ENCODE measurements at places on chromosomes 11 and 22.

DNA sequence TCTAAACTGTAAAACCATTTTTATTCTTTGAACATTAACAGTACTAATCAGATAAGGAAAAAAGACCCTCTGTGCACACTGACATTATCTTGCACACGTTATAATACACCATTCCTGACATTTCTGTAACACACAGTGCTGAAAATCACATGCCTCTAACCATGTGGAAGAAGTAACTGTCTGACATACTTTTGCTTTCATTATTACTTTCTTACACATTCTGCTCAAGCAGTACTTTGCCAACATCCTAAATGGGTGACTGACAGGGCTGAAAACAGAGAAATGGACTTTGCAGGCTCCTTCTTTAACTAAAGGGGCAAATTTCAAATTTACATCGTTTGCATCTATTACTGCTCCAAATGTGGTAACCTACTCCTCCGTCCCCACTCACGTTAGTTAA is 22.8 kb upstream of the TP53AIP1 start:
- no peak for DNase-seq

GRCh38 chr22:19930551-19931486 is 10.8 kb upstream of the COMT start:
- no peak for DNase-seq

- DNase-seq = no peak
These were observed 23.4 kb upstream of the ADA2 start for GRCh38 chr22:17242641-17243040.

DNA sequence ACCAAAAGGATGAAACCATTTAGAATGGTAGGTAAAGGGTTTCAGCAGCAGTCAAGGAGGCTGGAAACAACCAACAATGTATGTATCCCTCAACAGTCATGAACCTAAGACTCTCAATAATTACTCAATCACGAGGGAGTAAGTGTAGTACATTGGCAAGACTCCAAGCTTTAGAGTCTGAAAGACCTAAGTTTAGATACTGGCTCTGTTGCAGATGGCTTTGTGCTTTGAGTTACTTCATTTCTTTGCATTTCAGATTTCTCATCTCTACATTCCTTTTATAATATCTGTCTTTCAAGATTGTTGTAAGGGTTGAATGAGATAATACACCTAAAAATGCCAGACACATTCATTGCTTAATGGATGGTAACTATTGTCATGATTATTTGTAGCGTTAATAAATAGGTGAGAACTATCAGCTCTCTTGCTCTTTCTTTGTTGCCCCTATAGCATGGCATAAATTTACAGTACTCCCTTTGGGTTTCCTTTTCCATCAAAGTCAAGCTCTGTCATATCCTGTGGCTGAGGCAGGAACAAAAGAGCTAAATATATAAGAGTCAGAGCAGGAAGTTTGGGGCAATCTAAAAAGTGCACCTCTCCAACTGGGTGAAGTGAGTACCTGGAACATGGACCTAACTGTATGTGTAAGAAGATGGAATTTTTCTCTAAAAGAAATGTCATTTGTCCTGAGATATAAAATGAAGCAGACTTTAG is 228.2 kb upstream of the ZC3H12C start:
- no peak for DNase-seq

- DNase-seq = no peak
These were observed 3.1 kb downstream of the EED start for GRCh38 chr11:86247608-86248007.

DNA sequence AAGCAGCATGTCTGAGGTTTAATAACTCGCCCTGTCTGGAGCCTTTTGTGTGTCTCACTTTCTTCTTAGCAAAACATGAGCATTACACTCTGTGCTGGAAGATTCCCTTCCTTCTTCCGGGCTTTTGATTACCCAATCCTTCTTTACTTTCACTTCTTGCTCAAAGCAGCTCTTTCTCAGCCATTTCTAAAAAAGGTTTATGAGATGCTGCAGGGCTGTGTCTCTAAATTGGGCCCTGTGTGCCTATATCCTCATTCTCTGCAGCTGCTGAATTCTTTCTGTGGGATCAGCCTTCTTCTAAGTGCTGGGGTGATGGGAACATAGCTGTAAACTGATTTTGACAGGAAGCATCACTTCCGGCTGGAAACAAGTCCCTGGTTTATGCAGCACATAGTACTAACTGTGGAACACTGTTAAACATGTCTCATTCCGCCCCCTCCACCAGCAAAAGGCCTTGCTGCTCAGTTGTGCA is 71.8 kb downstream of the PIWIL4 start:
- DNase-seq = no peak

DNA sequence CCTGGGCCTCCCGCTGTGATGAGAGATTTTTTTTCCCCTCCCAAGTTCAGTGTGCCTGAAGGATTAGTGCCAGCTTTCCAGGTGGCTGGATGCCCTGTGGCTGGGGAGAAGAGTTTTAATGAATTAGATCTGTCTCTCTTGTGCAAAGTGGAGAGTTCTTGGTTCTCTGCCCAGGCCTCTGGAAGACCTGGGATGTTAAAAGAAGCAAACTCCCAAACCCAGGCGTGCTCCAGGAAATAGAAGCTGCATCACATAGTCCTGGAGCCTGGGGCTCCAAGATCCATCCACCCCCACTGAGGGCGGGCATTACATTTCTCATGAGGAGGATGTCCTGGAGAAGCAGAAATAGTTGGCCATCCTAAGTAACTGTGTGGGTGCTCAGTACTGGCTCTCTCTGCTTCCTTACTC is 30.6 kb downstream of the SDHAF2 start:
- DNase-seq = no peak

- no peak for DNase-seq
These were observed 97.9 kb downstream of the RRAS2 start for GRCh38 chr11:14261066-14261465.
